Lung microvascular endothelial cell (primary cell): ENCODE measurements at places on chromosomes 2 and 18. TPM values are rescaled to one million over a fixed set of nuclear protein-coding genes. Genes with fewer than 3 reads are reported as not detected.
A peak's percentile ranks its signal among the peaks of the same experiment; 100 is the strongest.

Gene LIPG
- total RNA-seq = 0.40 and 6.1 TPM in 2 replicates

DNA sequence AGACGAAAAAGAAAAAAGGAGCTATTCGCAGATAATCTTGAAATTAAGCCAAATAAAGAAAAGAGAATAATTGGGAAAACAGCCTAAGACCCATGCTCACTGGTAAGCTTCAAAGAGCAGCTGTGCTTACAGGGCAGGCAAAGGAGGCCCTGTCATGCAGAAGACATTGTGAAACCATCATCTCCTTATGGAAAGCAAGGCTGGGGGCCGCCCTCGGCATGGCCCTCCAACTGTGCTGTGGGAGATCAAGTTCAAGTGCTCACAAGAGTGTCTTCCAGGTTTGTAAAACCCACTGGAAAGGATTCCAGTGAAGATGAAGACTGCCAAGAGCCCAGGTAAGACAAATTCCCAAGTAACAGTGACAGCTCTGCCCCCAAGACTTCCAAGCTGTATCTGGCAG, 32.2 kb downstream of the ACVR1 start:
- no peak for DNase-seq

Gene SERPINB4
- not detected in 2 replicates for total RNA-seq

Gene ANKRD30BL
- not detected in 2 replicates for total RNA-seq

DNA sequence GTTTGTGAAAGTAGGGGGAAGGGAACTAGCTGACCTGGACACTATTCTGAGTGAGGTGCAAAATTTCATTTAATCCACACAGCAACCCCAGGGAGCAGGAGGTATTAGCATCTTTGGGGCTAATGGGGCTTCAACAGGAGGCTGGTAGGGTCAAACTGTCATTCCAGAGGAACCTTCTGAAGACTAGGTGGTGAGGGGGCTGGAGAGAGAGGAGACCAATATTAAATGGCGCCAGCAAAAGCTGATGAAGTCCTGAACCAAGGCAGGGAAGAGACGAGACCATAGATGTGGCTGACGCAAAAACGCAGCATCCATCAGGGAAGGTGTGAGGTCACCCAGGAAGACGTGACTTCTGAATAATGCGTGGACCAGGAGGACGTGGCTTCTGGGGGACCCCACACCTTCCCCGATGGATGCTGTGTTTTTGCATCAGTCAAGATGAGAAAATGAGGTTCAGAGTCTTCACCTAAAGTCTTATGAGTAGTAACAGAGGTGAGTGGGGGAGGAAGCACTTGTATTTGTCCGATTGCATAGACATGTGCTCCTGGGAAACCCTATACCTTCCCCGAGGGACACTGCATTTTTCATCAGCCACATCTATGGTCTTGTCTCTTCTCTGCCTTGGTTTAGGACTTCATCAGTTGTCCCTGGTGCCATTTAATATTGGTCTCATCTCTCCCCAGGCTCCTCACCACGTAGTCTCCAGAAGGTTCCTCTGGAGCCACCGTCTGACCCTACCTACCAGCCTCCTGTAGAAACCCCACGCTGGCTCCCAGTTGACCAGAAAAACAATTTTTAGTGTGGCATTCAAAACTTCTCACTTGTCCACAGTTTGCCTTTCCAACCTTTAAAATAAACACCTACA, 188.6 kb downstream of the MYCN start:
- DNase-seq = no peak

Gene DSG2
- 1.7 and 5.8 TPM in 2 replicates for total RNA-seq

DNA sequence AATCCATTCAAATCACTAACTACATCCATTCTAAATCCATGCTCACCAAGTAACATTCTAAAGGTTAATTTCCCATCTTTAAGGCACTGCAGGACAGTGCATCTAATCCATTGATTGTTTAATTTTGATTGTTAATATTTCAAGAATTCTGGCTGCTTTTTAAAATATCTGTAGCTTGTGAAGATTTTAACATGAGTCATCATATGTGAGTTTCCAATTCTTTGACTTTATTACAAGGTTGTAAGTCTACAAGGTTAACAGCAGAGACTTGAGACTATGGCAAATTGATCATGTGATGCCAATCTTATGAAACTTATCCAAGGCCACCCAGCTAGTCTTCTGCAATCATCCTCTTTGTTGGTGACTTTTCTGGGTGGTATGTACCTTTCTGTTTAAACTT, 349.2 kb upstream of the ZC3H15 start:
- no peak for DNase-seq

GRCh38 chr2:236676136-236676873, 106.7 kb downstream of the ACKR3 start:
- DNase-seq = no peak

Gene VIT
- 0.22 TPM in 1 of 2 replicates, not detected in the other for total RNA-seq

GRCh38 chr2:96245609-96246390, 20.0 kb downstream of the TMEM127 start:
- peak; percentile 95 for DNase-seq

DNA sequence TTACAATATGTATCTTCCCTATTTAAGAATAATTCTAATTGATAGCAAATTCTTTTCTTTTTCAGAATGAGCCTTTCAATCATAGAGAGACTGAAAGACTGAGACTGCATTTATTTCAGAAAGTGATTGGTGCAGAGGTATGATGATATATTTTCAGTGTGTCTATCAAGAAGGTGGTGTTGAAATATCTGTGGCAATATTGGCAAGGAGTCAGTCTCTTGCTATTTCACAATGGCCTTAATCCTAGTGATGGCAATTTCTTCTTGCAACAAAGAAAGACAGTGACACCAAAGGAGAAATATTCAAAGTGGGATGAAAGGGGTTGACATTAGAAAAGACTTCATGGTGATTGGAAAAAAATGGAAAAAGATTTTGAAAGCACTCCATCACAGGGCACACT, 21.7 kb upstream of the ZBTB14 start:
- DNase-seq = no peak

DNA sequence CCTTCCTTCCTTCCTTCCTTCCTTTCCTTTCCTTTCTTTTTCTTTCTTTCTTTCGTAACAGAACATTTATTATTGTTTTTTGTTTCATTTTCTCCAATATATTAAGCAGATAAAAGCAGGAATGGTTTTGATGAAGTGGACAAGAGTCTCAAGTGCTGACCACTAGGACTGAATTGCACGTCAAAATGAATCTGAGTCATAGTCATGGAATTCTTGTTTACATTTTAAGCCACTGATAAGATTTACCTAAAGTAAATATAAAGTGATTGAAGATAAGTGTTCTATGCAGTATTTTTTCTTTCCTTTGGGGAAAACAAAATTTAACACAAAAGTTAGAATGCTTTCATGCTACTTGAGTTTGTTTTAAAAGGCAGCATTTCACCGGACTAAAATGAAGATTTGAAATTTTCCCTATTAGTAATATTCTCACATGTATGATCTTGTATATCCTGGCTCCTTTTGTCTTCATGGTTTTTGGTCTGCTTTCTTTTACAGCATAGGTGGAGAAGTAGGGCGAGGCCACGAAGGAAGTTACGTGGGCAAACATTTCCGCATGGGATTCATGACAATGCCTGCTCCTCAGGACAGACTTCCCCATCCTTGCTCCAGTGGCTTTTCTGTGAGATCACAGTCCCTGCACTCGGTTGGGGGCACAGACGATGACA, 113.5 kb downstream of the NYAP2 start:
- DNase-seq = no peak
